ENCODE measurements at places on chromosomes 11 and 22. TPM values are rescaled to one million over a fixed set of nuclear protein-coding genes. Genes with fewer than 3 reads are reported as not detected.

GRCh38 chr11:36123336-36124101 is 165.7 kb downstream of the COMMD9 start:
- no peak for DNase-seq

DNA sequence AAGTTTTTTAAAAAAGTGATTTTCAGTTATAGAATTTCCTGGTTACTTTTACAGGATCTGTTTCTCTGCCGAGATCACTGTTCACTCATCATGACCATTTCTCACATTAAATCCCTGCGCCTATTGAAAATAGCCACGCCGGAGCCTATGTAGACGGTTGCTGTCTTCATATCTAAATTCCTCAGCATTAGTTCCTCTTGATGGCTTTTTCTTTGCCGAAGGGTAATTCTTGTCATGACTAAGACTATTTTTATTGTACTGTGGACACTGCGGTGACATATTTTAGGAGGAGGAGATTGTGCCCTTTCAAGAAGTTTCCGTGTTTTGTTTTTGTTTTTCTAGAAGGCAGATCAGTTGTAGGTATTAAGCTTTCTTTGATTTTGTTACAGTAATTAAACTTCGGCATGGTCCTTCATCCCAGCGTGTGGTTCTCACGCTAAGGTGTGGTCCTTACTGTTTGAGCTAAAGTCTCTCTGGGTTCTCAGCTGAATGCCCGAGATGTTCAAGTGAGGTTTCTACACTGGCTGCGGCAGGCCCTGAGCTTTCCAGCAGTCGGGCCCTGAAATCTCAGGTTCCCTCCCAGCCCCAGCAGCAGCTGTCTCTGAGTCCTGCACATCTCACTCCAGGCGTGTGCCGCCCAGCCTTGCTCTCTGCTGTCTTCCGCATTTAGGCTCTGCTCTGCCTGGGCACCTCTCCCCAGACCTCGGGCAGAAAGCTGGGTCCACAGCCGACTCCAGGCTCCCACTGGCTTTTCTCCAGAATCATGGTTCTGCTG is 1110.5 kb downstream of the TBC1D22A start:
- DNase-seq, result no peak

DNA sequence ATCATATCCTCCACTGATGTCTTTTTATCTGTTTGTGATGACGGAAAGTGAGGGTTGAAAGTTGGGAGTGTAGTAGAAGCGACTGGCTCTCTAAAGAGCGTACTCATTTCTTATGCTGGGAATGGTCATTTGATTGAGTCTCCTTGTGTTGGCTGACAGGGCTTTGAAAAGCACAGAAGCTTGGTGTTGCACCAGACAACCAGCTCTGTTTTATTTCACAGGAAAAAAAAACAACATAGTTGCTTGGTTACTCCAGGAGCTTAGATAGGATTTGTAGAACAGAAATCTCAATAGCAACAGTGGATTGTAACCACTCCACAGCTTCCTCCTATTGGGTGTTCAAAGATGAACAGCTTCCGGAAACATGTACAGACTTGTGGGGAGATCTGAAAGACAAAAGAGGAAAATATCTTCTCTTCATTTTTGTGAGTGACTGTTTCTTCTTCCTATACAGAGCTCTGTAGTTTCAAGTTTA is 2.7 kb downstream of the RBM14 start:
- no peak for DNase-seq

- DNase-seq, result no peak
These were observed 82.7 kb downstream of the RPL27A start for GRCh38 chr11:8765294-8765693.

- DNase-seq, result no peak
These were observed 1246.6 kb downstream of the FAM181B start for GRCh38 chr11:81487109-81487508.

DNA sequence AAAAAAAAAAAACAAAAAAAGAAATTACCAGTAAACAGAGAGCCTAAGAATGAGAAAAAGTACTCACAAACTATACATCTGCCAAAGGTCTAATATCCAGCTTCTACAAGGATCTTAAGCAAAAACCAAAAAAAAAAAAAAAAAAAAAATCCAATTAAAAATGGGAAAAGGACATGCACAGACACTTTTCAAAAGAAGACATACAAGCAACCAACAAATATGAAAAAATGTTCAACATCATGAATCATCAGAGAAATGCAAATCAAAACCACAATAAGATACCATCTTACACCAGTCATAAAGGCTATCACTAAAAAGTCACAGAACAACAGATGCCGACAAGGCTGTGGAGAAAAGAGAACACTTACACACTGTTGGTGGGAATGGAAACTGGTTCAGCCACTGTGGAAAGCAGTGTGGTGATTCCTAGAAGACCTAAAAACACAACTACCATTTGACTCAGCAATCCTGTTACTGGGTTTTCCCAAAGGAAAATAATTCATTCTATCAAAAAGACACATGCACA is 18.3 kb downstream of the MS4A6A start:
- no peak for DNase-seq

DNA sequence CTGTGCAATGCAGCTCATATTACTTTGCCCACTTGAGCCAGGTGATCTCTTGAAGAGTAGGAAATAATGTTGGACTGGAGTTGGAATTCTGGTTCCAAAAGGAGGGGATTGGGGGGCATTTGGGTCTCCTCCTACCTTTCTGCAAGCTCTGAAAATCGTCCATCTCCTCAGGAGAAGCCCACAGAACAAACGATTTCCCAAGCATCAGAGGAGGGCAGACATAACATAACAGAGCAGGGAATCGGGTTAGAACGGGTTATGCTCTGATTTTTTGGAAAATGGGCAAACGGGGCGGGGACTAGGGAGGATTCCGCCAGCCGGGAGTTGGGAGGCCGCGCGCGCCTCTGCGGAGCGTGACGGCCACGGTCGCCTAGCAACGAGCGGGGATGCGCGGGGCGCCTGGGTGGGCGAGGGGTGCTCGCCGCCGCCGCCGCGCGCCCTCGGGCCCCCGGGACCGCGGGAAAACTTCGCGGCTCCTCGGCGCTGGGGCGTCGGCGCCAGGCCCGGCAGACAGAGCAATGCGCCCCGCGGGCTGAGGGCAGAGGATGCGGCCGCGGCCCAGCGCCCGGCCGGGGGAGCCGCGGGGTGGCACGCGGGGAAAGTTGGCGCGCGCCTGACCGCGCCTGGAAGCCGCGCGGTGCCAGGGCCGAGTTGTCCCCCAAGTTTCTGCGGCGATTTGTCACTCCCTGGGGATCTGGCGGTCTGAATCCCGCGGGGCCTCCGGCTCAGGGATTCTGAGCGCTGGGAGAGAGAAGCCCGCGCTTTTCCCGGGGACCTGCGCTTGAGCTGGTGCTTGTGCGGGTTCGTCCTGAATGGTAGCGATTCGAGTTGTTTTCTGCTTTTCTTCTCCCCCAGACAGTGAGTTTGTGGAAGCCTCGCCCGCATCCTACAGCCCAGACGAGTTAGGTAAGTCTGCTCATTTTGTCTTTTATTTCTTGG is 27.8 kb upstream of the AMOTL1 start:
- DNase-seq, result no peak

GRCh38 chr22:49534386-49534785 is 293.3 kb downstream of the BRD1 start:
- DNase-seq, result no peak

GRCh38 chr22:20256551-20257211 is 11.4 kb downstream of the RTN4R start:
- no peak for DNase-seq

GRCh38 chr11:131808470-131808869 is 438.1 kb downstream of the NTM start:
- DNase-seq, result no peak

DNA sequence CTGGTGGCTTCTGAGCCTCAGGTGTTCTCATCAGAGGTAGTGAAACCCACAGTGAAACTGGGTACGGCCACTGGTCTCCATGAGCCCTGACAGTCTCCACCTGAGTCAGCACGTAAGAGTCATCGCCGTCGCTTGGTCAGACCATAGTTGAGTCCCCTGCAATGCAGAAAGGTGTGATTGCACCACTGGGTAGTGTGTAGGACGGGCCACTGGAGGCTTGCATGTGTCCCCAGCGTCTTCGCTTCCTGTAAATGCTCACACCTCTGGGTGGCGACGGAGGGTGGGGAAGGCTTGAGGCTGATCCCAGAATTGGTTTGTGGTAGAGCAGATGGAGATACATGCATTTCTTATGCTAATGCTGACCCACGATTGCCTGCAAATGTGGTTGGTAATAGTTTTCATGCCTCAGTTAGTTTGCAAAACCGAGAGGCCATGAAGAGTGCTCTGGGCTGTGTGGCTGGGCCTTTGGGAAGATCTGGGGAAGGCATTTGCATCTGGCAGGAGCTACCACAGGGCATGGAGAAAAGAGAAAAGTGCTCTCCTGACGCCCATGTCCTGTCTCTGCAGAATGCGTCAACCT is 26.5 kb downstream of the CTTN start:
- no peak for DNase-seq

- DNase-seq, result no peak
These were observed 15.4 kb downstream of the ARHGEF17 start for GRCh38 chr11:73323464-73323863.

DNA sequence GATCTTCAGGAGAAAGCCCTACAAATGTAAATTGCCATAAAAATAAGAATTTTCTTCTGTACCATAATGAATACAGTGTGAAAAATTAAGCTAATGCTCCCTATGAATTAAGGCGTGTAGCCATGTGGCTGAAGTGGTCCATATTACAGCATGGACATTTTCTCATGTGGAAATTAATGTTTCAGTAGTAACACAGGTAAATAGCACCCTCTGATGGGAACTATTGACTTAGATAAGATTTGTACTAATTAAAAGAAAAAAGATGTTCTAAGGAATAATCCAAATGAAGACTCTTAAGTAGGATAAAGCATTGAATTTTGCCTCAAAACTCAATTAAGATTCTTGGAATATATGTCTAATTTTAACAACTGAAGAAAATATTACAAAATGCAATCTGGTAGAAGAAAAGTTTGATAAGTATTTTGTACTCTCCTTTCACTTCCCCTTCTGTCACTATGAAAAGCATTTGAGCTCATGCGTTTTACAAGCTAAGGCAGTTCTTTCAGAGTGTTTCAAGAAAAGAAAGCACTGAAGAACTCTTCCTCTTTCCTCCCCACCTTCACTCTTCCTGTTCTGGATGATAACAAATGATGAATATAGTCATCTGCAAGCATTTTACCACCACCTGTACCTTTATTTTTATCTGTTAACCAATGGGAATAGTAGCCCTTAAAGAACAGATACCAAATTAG is 9.9 kb upstream of the OR8D2 start:
- no peak for DNase-seq

DNA sequence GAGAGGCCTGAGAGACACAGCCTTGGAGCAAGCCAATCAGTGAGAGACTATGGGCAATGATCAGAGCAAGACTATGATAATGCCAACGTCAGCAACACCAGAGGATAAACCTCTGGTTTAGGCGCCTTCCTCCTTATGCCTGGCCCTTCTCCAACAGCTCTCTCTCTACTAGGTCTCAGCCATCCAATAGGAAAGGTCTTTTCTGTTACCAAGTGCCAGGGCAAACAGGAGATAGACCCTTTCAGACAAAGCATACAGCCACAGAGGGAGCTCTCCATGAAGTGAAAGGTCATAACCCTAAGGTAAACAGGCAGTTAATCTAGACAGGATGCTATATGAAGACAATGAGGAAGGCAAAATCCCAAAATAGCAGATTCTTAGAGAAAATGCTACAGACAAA is 9.5 kb downstream of the STK33 start:
- no peak for DNase-seq

GRCh38 chr11:8209208-8209807 is 40.5 kb upstream of the RIC3 start:
- DNase-seq, result no peak

DNA sequence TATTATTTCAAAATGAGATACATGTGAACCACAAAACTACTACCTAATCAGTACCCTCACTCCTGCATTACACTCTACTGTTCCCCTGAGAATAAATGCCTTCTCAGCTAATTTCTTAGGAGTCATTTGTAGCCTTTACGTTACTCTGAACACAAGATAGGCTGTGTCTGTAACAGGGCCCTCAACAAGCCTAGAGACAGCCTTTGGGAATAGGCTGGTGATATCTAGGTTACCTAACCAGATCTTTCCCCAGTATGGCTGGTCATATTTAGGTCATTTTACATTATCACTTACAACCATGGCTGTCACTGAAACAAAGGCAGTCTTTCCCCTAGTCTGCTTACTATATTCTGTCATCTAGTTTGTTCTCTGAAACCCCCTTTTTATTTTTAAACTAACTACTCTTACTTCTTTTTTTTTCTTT is 14.2 kb downstream of the ATM start:
- no peak for DNase-seq

DNA sequence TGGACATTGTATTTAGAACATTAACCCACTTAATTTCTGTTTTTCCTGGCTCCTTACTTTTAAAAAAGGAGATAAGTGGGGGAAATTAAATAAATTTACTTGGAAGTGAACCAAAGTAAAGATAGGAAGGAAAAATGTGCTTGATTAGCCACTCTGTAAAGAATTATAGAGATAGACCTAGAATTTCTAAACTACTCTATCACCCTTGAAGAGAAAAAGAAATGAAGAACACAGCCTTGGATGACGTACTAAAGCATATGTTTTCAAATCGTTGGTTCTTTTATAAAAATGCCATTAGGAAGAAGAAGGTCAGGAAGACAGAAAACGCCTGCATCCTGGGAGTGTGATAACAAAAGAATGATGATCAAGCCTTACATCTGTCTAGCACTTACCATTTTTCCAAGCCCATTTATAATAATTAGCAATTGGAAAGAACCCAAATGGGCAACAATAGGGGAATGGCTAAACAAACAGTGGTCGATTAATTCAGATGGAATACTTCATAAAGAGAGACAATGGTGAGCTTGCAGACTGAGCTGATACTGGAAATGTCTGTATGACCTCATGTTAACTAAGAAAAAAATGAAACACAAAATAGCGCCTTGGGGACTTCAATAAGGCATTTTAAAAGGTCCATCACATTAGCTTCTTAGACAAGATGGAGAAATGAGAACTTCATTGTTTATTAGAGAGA is 81.0 kb upstream of the LRRC55 start:
- no peak for DNase-seq

DNA sequence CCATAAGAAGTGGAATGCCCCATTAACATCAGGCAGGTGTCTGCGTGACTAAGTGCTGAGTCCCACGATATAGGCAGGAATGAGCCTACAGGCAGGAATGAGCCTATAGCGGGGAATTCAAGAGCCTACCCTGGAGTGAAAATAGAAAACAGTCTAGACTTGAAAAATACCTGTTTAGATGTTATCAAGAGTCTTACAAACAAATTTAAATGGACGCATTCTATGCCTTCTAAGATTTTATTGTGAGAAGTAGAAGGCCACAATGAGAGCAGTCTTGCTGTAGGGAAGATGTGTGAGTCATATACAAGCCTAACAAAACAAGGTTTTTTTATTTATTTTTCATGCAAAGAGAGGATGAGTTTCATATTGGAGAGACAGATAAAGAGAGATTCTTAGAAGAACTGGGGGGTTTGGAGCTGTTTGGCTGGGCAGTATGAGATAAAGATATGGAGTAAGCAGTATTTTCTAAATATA is 200.8 kb upstream of the ZC3H12C start:
- no peak for DNase-seq

The SPATA19 gene
- total RNA-seq, result not detected

The LMNTD2 gene
- 2.0 TPM for total RNA-seq

The DTX4 gene
- 13.0 TPM for total RNA-seq

The WNT11 gene
- total RNA-seq, result 54.4 TPM

The CRYBB3 gene
- total RNA-seq, result not detected

The C11orf16 gene
- total RNA-seq, result not detected

The LINC01488 gene
- total RNA-seq, result not detected

The UBE4A gene
- 41.6 TPM for total RNA-seq

The ELFN2 gene
- not detected for total RNA-seq

The CDHR5 gene
- total RNA-seq, result not detected

The OR52B2 gene
- not detected for total RNA-seq
